ENCODE measurements at places on chromosomes 4 and X.
A peak's percentile ranks its signal among the peaks of the same experiment; 100 is the strongest.

- DNase-seq = no peak
Measured at GRCh38 chr4:54320826-54321685, 92.0 kb downstream of the PDGFRA start.

- no peak for DNase-seq
Measured at GRCh38 chrX:132505116-132505515, 16.3 kb upstream of the MBNL3 start.

GRCh38 chrX:15356444-15356843 lies 21.1 kb upstream of the PIGA start:
- DNase-seq = no peak

- peak; percentile 54 for DNase-seq
Measured at GRCh38 chrX:131729295-131729694, 185.4 kb downstream of the OR13H1 start.

DNA sequence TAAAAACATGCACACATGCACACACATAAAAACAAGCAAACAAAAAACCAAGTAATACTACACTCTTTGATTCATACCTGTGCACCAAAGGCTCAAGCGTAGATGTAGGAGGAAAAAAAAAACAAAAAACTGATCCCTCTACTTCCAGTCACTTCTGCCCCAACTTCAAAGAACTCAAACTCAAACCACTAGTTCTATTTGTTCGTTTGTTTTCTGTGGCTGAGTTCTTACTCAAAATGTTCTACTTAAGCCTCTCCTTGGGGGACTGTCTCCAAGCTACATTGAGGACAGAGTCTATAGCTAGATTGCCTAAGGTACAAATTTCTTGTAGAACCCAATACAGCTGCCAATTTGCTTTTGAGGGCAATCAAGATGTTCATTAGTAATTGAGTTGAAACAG lies 171.0 kb upstream of the ATOH1 start:
- DNase-seq = no peak

GRCh38 chrX:57822818-57823217 lies 87.4 kb downstream of the ZXDA start:
- no peak for DNase-seq

- no peak for DNase-seq
Measured at GRCh38 chrX:133723930-133724329, 261.5 kb downstream of the GPC3 start.

DNA sequence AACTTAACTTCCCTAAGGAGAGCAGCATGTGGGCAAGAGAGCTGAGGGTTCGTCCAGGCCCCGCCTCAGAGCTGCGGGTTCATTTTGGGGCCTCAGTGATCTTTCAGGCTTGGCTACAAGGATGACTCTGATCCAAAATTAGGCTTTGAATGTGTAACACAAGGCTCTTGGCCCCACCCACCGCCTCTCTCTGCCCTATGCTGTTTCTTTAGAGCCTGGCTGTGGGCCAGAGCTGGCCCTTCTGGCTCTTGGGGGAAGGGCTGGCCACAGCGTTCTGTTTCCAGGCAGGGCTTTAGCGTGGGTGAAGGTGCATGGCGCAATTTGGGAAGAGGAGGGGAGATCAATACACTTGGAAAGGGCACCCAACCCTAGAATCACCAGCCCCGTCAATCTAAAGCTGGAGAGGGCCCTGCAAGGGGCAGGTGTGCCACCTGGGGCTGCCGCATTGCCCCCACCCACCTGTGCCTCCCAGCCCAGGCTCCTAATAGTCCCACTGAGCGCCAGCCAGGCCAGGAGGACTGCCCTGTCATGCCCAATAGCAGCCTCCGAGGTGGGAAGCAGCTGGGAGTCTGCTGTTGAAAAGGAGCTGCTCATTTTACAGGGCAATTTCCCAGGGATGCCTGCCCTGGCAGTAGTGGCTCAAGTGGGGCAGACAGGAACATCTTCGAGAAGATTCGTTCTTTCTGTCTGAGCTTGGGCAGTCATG lies 84.5 kb upstream of the MAML3 start:
- peak; percentile 82 for DNase-seq

Data from AG08396 (cell line).